ENCODE measurements at places on chromosomes 11 and 22.

- no peak for DNase-seq
These were observed 57.5 kb downstream of the C22orf31 start for GRCh38 chr22:29003975-29004646.

DNA sequence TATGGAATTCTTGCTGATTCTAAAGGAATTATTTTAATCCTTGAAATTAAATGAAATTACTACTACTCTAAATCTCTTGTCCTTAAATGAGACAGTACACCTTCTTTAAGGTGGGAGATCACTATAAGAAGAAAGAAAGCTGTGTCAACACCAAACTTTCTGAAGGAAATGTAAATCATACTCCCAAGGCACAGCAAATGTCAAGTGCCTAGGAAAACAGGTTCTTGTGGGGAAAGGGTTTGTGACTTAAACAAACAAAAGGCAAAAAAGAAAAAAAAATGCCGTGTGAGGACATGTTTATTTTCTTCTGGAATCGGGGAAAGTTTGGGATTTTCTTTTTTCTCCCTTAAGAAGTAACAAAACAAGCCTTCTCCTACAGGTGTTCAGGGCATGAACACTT lies 745.1 kb downstream of the DLG2 start:
- no peak for DNase-seq

- DNase-seq: no peak
These were observed 10.9 kb downstream of the USP2 start for GRCh38 chr11:119370486-119371046.

DNA sequence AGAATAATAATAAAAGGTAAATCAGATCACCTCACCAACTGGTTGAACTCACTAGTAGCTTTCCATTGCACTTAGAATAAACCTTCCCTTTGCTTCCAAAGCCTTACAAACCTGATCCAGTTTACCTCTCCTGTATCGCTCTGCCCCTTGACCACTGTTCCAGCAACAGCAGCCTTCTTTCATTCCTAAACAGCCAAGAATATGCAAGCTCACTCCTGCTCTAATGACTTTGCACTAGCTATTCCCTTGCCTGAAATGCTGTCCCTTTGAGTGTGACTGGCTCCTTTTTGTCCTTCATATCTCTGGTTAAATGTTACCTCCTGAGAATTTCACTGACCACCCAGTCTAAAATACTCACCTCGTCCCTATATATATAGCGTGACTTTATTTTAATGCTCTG lies 9.6 kb upstream of the PIK3C2A start:
- no peak for DNase-seq

DNA sequence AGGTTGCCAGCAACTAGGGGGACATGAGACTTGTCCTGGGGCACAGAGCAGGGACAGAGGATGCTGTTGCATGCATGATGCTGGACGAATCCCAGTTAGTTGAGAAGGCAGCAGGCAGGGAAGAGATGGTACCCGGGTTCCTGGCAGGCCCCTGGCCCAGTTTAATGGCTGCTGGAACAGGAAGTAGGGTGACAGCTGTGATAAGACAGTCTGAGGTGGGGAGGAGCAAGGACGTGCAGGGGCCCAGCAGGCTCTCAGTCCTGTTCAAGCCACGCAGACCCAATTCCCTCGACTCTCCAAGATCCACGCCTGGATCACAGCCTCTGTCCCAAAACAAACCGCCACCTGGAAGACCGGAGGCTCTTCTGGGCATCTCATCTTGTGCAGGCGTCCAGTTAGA lies 32.0 kb downstream of the LRRC10B start:
- DNase-seq: no peak

DNA sequence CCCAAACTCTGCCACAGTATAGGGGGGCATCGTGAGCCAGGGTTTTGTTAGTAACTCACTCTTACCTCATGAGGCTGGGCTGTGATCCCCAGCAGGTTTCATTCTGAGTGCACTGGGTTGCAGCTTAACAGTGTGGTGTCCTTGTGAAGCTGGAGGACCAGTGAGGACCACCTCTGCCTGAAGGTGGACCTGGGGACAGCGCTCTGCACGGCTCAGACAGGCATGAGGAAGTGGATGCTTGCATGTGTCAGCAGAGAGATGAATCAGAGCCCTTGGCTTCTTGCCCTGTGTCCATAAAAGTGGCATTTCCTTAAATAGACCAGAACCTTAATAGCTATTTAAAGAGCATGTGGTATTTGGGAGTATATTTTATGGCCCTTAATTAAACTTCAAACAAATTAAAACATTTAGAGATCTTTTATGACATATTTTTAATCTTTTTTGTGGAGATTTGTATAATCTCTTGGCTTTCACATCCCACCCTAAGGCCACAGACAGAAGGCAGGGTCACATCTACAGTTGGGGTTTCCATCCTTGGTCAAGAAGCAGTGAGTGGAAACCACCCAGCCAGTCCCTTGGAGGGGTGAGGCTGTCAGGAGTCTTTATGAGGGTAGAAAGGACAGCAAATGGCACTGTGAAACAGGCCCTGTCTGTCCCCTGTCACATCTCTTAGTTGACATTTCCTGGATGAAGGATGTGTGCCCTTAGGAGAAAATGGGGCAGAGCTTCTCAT lies 24.8 kb upstream of the ADORA2A start:
- peak; percentile 77 for DNase-seq

DNA sequence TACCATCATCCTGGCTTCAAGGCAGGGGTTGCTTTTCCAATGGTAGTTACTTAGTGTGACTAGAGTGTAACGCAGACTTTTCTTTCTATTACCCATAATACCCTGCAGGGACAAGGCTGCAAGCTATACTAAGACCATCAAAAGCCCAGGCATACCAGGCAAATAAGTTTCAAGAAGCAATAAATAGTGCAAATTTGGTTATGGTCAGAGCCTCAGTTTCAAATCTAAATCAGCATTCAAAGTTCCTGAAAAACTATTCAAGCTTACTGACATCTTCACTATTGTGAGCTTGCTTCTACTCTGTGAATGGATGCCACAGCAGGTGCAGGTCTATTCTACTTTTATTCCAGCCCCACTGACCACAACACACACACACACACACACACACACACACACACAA lies 2.5 kb upstream of the HBB start:
- DNase-seq: no peak

DNA sequence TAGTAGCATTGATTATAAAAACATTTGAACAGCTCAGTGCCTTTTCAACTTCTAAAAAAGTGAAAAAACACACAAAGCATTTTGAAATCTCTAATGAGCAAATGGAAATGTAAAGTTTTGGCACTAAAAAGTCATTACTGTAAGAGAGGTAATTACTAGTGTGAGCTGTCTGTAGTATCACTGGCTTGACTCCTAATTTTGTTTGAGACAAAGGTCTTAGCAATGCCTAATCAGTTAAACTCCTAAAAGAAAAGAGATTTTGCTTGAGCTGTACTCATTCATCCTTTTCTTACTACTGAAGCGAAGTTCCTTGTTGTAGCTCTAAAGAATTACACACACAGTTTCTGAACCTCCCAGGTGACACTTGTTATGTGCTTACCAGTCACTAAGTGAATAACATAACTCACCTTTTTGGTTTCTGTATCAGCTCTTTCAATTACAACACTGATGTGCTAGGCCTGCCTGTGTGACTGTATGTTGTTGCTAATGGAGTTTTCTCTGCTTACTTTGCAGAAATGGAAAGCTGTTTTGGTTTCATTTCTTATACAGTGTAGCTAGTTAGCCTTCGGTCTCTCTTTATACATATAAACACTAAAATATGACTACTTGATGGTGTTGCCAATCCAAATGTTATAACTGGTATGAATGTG lies 924.4 kb upstream of the TENM4 start:
- DNase-seq: no peak

DNA sequence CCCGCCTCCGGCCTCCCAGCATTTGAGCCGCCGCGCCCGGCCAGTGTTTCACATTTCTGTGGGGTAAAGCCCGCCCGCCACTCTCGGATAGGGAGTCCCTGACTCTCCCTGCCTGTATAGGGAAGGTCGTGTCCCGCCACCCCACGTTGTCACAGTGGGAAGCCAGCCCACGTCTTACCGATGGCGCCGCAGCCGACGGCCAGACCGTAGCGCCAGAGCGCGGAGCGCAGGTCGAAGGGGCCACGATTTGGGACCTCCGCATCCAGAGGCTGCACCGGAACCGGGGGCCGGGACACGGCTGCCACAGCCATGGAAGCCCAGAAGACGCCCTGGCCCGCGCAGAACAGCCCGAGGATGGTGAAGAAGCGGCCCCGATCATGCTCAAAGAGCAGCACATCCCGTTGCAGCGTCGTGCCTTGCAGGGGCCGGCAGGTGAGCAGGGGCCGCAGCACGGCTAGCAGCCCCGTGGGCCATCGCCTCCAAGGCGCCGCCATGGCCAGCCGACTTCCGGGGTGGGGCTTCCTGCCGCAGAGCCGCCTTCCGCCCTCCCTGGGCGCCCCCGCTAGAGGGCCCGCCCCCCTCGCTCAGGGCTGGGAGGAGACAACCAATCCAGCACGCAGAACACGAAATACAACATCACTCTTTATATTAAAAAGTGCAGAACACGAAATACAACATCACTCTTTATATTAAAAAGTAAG lies at the start of gene TMEM223:
Gene TMEM223 (minus strand): TSS at position 506 of the 701 bp plus-strand sequence. CDS start 12 bp downstream, at position 494.
- no peak for DNase-seq

DNA sequence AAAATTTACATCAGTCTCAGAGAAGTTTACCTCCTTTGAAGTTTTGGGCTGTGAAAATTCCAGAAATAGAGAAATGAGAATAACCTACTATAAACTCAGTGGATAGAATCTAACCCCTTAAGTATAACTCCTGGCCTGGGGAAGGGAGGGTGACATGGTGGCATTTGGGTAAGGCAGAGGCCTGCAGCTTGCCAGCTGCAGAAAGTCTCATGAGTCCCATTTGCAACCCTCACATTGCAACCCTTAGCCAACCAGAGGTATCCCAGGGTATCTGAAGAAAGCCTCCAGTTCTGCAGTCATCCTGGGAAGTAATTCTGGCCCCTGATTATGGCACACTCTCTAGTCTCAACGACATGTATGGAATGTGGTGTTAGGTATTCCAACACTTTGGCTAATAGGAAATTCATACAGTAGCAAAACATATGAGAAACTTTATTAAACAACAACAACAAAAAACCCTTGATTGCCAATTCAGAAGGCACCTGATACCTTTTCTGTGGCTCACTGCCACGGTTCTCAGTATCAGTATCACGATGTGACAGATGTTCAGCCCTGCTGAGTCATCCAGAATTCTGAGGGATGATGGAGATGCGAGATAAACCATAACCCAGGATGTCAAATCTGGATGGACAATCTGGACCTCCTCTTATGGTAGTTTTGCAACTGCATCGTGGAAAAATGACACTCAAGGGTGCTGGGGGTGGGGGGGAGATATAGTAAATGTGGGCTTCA lies 743.4 kb downstream of the NELL1 start:
- DNase-seq: no peak

DNA sequence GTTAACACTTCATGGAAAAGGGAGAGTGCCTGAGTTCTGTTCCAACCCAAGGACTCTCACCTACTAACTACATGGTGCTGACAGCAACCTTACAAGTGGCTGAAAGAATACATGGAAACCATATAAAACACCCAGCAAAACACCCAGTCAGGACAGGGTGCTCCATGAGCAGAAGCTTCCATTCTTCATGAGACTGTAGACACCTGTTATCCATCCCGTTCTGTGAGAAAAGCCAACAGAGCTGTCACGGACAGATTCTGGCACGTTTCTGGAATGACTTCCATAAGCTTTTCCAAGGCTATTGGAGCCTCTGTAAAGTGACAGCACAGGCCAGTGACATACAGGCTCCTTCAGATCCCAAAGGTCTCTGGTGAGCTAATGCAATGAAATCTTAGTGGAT lies 23.2 kb downstream of the PRR14L start:
- no peak for DNase-seq

DNA sequence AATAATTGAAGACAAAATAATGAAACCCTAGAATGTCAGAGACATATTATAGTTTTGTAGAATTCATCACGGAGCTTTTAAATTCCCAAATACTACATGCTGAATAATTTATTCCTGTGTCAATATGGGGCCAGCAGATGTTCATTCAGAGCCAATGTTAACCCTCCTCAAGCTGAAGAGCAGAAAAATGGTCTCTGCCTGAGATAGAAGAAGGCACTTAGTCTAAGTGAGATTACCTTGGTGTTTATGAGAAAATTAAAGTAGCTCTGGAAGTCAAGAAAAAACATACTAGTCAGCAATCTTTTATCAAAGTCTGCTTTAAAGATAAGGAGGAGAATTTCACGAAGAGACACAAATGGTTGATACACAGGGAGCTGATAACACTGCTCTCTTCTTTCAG lies 328.2 kb downstream of the TTC28 start:
- DNase-seq: no peak

GRCh38 chr22:31096657-31097279 lies 10.6 kb downstream of the SELENOM start:
- DNase-seq: no peak

DNA sequence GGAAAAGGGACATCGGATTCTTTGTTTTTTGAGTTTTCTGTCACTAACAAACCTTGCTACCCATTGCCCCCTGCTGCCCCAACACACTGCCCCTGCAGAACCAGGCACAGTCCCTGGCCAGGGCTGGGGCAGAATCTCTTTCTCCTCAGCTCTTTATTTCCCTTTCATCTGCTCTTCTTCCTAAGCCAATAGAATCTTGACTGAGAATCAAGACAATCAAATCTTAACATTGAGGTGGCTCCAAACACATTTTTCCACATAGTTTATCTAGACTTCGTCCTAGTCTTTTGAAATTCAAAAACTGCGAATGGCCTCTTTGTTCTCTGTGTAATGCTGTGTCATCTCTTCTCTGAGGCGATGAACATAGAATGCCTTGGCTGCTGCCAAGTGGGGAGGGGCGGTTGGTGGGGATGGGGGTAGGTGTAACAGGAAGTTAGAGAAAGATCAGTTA lies 16.1 kb upstream of the NTM start:
- no peak for DNase-seq

GRCh38 chr11:60870276-60870675 lies 2.9 kb downstream of the ZP1 start:
- no peak for DNase-seq

DNA sequence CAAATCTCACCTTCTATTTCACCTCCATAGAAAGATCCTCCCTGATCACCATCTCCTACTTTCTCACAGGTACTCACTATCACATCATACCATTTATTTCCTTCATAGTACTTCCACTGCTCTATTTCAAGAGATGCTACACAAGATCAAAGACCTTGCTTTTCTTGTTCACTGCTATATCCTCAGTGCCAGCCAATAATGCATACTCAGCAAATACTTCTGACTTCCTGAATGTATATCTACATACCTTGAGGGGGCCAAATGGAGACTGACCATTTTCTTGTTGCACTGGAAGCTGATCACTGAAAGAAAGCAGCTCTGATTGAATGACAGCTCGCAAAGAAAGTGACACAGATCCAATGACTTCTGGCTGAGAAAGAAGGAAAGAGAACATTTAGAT lies 64.7 kb downstream of the C2CD3 start:
- no peak for DNase-seq

All from HS-27A (cell line).